ENCODE measurements at places on chromosomes 3 and 15. TPM values are rescaled to one million over a fixed set of nuclear protein-coding genes. Genes with fewer than 3 reads are reported as not detected.

DNA sequence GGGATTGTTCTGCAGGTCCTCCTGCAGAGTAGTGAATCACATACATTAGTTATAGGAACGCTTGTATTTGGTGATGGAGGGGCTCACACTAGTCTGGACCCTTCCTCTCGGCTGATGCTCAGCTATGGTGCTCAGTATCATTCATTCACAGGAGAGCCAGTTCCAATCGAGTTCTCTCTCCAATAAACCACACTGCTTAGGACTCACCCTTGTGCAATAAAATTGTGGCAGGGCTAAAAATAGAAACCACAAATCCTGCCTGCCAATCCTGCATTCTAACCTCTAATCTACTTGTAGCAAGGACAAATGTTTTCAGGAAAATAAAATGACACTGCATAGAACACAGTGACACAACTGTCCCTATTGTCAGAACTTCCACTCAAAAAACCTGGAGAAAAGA lies 138.4 kb upstream of the TBL1XR1 start:
- DNase-seq, result no peak

GRCh38 chr3:12363397-12364195 lies 74.7 kb downstream of the PPARG start:
- DNase-seq, result no peak

DNA sequence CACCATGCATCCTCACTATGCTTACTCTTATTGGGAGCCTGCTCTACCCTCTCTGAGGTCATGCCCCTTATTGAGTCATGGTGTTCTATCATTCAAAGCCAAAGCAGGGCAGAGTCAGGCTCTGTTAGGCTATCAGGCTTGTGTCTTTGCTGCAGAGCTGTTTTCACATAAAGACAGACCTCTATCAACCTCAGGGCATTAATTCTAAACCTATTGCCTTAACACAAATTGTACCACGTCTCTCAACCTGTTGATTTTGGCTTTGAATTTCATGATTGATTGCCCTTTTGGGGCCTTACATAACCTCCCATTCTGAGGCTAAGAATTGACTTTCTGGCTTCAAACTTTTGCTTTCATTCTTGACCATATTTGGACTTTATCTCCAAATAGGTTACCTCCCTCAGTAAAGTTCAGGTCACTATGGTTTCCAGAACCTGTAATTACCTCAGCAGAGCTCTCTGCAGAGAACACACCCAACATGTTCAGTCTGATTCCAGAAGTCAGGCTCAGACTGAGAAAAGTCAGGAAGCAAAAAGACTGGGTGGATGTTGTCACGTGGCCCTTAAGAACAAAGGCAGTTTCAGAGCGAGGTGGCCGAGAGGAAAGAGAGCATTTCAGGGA lies 221.4 kb upstream of the NANOGP8 start:
- DNase-seq, result no peak

SLCO3A1 gene
- total RNA-seq, result 2.5 TPM

ATP8B4 gene
- not detected for total RNA-seq

POPDC2 gene
- total RNA-seq, result 0.59 TPM
